ENCODE measurements at places on chromosomes 11 and 22.

DNA sequence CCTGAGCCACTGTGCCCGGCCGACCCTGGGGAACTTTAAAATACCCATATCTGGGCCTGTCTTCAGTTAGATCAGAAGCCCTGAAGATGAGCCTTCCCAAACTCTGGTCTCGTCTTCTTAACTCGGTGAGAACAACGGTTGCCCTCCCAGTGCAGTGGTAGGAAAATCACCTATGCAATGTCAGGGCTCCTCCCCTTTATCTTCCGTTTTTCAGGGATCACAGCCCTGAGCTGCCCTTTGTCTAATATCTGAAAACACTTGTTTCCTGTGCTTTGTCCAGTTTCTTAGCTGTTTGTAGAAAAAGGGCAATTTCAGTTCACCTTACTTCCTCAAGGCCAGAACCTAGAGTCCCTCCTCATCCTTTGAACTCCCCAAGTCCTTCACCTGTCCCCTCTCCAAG is 9.4 kb downstream of the DRAP1 start:
- DNase-seq = no peak

- DNase-seq = no peak
Observed at GRCh38 chr11:28090052-28090749, 17.8 kb downstream of the KIF18A start.

GRCh38 chr11:130779943-130780342 is 136.3 kb downstream of the SNX19 start:
- no peak for DNase-seq

DNA sequence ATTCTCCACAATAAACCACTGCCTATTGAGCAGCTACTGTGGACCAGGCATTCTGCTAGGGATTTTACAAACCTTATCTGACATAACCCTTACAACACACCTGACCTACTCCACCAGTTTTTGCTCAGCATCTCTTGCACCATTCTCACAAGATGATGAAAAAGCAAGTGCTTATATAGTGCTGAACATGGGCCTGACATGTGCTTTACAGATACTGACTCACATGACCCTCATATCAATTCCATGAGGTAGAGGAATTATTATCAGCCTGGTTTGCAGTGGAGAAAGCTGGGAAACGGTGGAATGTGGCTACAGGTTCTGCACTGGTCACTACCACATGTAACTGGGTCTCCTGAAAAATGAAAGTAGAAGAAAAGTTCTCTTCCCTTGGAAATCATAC is 37.5 kb upstream of the PANX1 start:
- DNase-seq = no peak

DNA sequence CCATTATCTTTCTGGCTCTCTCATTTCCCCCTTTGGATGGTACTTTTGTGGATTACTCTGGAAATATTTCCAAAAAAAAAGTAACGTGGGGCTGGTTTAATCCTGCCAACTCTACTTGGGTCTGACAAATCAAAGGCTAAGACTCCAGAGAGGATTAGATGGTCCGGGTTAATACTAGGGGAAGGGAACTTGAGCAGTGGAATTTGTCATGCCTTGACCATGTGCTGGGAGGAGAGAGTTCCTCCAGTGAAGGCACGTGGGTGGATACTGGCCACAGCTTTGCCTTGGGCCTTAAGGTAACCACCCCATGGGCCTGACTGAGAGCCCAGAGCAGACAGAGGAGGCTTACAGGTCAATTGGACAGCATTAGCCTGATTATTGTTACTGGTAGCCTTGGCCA is 120.3 kb downstream of the NAV2 start:
- no peak for DNase-seq

GRCh38 chr22:17705951-17706900 is 67.7 kb downstream of the BCL2L13 start:
- DNase-seq = peak; percentile 40

GRCh38 chr11:124762624-124763155 is 600 bp upstream of the ESAM start:
- peak; percentile 59 for DNase-seq

- DNase-seq = peak; percentile 11
Observed at GRCh38 chr11:43504316-43504950, 145.7 kb downstream of the TTC17 start.

DNA sequence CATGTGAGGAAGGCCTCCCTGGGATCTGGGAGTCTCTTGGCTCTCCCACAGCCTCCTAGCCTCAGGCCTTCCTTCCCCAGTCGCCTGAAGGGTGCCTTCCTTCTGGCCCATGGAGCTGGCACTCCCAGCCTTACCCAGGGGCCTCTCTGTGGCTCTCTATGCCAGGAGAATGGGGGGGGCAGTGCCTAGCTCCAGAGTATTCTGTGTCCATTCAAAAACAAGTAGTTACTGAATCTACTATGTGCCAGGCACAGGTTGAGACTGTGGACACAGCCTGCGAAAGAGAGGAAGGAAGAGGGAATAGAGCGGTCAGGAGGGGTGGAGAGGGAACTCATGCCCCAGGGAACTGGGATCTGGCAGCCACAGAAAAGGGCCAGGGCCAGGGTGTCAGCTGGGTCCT is 2.7 kb upstream of the PLA2G3 start:
- peak; percentile 54 for DNase-seq

DNA sequence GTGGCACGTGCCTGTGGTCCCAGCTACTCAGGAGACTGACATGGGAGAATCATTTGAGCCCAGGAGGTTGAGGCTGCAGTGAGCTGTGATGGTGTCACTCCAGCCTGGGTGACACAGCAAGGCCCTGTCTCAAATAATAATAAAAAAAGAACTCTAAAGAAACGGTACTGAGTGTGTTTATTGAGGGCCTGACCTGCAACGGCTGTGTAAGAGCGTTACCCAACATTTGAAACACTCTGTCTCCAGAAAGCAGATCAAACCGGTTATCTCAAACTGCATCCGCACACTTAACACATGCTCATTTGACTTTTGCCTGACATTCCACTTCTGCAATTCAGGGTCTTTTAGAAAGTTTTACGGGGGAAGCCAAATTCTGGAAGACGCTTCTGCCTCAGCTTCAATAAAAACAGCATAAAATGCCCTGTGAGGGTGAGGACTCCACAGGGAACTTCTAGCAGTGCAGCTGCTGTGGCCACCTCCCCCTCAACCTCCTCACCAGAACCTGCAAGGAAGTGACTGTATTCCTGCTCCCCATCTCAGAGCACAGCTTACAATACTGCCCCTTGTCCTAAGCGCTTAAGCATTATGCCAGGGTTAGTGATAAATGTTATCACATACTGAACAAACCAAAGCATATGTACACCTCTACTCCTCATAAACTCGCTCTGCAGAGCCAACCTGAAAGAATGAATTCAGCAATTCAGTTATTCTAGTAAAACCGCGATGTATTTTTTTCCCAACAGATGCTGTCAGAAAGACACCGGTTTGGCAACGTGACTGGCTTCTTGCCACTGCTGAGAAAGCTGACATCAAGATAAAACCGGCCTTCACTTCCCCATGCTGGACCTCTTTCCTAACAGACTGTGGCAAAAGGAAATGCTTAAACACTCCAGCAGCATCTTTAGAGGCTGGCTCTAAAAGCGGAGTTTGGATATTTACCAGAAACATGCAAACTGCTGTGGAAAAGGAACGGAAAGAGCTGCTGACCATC is 52.2 kb downstream of the PRDM10 start:
- peak; percentile 56 for DNase-seq

DNA sequence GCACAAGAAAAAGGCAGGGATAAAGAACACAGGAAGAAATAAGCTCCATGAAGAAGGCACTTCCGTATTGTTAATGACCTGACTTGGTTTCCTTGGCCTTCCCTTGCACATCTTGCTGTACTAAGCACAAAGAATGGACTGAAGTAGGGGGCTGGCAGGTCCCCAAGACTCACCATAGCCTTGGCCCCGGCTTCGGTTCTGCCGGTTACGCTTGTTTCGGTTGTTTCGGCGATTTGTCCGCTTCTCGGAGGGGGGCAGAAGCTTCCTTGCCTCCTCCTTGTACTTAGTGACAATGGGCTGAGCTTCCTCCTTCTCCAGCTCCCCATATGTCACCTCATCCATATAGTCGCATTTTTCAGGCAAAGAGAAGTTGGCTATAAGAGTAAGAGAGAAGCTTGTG is 9.3 kb downstream of the GNG3 start:
- no peak for DNase-seq

GRCh38 chr11:44620328-44620725 is 54.9 kb downstream of the CD82 start:
- DNase-seq = no peak

- DNase-seq = no peak
Observed at GRCh38 chr11:75450236-75450635, 17.2 kb upstream of the KLHL35 start.

DNA sequence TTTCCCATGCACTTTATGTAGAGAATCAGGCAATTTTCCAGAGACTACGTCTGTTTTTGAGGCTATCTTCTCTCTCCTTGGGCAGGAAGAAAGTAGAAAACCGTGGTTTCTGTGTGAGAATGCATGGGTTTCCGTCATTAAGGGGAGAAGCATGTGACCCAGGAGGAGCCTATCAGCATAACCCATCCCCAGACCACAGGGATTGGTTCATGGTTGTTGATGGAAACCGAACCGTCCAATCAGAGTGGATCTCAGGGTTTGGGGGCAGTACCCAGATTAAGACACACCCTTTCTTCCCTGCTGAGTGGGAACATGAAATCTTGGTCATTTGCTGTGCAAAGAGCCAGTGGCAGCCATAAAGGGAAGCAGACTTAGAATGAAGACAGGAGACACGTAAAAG is 517.8 kb downstream of the MN1 start:
- DNase-seq = no peak

GRCh38 chr11:73194593-73194992 is 23.5 kb upstream of the P2RY2 start:
- peak; percentile 89 for DNase-seq

- DNase-seq = peak; percentile 26
Observed at GRCh38 chr11:32830413-32830738, 649 bp downstream of the PRRG4 start.

DNA sequence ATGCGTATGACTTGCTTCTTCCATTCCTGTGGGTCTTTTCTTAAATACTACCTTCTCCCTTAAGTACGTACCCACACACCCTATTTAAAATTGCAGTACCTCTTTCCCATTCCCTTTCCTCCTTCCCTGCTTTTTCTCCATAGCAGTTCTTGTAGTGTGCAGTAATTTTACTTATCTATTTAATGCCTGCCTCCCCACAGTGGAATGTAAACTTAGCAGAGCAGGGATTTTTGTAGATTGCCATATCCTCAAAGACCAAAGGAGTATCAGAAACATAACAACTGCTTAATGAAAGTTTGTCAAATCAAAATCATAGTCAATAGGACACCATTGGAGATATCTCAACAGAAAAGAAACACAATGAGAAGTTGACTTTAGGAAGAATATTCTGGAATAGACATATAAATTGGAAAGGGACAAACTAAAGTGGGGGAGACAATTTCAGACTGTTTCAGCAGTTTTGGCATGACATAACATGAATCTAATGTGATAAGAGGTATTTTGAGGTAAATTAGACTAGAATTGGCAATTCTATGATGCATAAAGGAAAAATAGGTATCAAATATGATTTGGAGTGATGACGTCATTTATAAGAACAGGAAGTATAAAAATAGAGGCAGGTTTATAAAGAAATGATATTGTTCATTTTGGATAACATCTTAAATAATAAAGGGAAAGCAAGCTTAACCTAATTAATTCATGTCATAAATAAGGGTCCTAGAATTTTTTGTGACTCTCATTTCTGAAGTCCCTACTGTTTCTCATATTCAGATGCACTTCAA is 188.4 kb downstream of the SOX6 start:
- no peak for DNase-seq

- no peak for DNase-seq
Observed at GRCh38 chr11:91921974-91922373, 302.6 kb upstream of the FAT3 start.

- DNase-seq = peak; percentile 12
Observed at GRCh38 chr22:49638788-49639187, 188.9 kb downstream of the BRD1 start.

GRCh38 chr11:14007566-14007965 is 45.0 kb downstream of the SPON1 start:
- DNase-seq = no peak

GRCh38 chr11:83815736-83816135 is 529.6 kb upstream of the CCDC90B start:
- no peak for DNase-seq

- no peak for DNase-seq
Observed at GRCh38 chr11:98409069-98409468, 611.7 kb upstream of the CNTN5 start.

GRCh38 chr11:1481861-1482441 is 4.6 kb downstream of the MOB2 start:
- peak; percentile 67 for DNase-seq

- peak; percentile 95 for DNase-seq
Observed at GRCh38 chr11:19712281-19713195, at the start of gene NAV2. Gene NAV2 (plus strand): TSS chr11:19712837. CDS start chr11:19713696, 859 bp downstream.

DNA sequence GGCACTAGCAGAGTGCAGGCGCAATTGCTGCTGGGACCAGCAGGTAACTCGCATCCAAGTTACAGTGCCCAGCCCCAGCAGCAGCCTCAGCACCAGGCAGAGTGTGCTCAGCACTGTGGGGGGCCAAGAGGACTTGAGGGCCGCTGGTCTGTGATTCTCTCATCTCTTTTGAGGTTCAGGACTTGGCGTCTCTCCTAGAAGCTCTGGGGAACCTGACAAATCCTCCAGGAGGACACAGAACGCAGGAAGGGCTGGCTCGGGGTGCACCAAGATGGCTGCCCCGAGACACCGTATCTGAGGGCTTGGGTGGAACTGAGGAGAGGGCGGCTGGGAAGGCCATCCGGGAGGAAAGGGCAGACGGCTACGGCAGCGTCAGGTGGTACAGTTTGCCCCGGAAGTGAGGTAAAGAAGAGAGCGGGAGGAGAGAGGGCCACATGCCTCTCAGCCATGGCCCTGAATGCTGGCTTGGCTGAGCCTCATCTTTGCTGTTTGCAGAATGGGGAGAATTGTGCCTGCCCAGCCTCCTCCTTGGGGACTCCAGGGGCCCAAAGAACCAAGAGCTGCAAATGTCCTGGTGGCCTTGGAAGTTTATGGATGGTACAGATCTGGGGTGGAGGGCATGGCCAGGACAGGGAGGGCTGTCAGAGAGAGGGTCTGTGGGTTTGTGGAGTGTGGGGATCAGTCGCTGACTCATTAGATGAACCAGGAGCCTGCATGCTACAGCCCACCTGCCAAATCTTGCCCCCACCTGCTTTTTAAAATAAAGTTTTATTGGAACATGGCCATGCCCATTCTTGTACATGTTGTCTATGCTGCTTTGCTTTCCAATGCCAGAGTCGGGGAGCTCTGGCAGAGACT is 78.0 kb downstream of the MYEOV start:
- no peak for DNase-seq

GRCh38 chr11:29129844-29130243 is 887.0 kb downstream of the KCNA4 start:
- no peak for DNase-seq

DNA sequence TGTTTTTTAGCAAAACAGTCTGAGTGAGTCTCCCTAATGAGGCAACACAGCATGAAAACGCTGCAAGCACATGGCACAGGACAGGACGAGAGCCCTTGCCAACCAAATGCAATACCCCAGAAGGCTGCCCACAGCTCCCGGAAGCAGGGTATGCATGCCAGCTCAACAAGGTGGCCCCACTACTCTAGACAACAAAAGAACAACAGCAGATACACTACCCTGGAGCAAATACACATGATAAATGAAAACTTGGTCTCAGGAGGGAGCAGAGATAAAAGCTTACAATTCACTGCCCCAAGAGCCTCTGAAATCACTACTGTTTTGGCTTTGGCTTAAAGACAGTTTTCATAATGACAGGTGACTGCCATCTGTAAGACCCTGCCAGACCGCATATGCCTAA is 785.4 kb upstream of the API5 start:
- no peak for DNase-seq
